Mucosa of gallbladder (tissue), 1 donor: ENCODE measurements at places on chromosomes 7 and 10. TPM values are rescaled to one million over a fixed set of nuclear protein-coding genes. Genes with fewer than 3 reads are reported as not detected.

DNA sequence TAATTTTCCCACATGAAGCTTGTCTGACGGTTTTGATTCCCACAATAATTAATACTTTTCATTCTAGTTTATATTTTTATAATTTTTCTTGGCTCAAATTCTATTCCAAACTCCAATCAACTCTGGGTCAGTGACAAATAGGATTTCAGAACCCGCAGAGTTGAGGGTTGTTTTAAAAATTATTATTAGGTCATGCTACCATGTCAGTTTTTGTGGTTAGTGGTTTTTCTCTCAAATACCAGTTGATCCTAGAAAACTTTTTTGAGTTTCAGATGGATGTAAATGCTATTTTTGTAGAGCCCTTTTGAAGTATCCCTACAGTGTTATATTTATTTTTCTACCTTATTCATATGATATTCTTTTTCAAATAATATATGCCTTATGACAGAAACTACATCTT is 237.4 kb downstream of the SEMA3D start:
- no peak for DNase-seq

GRCh38 chr10:98429320-98430072 is 14.5 kb upstream of the PYROXD2 start:
- no peak for DNase-seq

AASS gene
- total RNA-seq, result 25.1 TPM

CTTNBP2 gene
- total RNA-seq, result 10.6 TPM

DNA sequence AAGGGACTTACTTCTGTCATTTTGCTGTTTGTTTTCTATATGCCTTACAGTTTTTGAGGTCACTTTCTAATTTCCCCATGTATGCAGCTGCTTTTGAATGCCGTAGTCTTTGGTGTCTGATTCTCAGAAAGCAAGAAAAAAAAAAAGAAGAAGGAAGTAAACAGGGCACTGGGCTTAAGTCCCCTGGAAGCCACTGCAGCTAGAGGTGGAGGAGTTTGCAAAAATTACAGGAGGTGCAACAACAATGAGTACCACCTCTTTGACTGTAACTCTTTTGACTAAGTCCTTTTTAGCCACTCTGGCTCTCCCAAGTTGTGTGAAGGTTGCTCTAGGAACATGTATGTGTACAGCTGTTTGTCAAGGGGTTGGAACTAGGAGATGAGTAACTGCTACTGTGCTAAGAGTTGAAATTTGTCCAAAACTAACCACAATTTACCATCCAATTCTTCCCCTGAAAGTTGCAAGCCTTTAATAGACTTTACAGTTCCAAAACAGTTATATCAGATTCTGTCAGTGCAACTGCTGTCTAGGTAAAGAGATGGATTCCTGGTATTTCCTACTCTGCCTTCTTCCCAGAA is 588.0 kb upstream of the LRRN3 start:
- no peak for DNase-seq

DNA sequence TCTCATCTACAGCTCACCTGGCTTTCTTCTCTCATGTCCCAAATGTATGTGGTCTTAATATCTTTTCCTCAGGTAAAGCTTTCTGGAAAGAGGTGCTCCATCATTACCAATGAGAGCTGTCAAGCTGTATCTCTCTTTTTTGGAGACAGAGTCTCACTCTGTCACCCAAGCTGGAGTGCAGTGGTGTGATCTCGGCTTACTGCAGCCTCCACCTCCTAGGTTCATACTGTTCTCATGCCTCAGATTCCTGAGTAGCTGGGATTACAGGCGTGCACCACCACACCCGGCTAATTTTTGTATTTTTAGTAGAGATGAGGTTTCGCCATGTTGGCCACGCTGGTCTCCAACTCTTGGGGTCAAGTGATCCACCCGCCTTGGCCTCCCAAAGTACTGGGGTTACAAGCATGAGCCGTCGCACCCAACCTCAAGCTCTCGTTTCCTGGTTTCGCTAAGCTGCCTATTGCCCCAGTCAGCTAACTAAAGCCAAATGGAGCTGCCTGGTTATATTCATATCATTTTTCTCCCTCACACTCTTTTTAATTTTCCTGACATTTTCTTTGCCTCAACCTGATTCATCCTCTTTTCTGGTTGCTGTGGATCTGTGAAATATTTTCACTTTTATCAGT is 60.5 kb downstream of the SUFU start:
- no peak for DNase-seq

GIMAP4 gene
- 39.9 TPM for total RNA-seq

DNA sequence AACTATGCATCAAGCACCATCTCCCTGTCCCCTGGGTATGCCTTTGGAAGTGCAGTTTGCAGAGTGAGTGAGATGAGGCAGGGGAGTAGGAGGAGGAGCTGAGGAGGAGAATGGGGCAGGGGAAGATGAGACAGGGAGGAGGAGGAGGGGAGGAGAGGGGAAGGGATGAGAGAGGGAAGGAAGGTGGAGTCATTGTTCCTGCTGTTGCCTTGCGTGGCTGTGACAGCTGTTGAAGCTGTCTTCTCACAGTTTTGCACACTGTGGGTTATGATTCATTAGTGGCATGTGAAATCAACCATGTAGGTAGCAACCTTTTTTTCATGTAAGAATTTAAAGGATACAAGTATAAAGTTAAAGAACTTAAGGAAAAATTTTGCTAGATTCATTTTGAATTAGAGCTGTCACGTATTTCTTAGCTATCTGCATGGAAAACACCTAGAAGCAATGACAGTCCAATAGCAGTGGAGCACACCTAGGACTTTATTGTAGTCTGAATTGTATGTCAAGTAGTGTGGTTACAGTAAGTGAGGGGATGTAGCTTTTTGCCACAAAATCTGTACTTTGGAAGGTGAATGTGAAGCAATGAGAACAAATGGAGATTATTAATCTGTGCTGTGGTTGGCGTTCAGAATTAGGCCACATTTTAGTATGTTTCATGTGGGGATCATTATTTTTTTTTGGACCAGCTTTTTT is 21.7 kb downstream of the CCM2 start:
- no peak for DNase-seq

CXCL12 gene
- total RNA-seq, result 74.3 TPM

DNA sequence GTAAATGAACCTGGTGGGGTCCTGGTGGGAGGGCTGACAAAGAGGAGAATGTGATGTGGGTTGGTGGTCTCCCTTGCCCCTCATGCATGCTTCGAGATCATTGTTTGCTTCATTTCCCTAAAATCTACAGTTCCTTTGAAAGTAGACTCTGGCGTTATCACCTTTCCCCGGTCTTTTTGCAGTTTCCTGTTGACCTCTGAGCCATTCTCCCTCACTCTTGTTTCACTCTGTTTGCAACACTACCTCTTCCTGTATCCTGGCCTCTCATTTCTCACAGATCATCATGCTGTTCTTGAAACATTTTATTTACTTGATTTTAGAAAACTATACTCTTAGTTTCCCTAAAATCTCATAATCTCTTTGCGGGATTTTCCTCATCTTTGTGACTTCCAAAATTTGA is 179.8 kb downstream of the WNT2 start:
- no peak for DNase-seq

DNA sequence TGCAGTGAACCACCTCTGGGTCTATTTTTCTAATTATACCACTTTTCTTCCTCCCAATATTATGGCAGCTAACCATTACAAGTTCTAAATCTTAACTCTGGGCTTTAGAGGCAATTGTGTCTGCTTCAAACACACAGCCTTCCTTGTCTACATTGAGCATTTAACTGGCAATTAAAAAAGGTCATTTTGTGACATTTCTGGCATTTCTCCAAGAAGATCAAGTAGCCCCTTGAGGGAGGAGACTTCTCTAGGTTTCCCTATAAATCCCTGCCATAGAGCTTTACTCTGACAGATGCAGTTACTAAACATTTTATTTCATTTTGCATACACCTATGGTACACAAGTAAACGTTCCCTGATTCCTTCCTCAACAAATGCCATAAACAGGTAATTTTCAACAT is 33.4 kb upstream of the FAM133B start:
- no peak for DNase-seq

SPOCK2 gene
- total RNA-seq, result 250 TPM

CUEDC2 gene
- 63.2 TPM for total RNA-seq

INMT gene
- 18.8 TPM for total RNA-seq

- DNase-seq, result peak; percentile 88
Measured at GRCh38 chr10:133307776-133308420, 774 bp downstream of the TUBGCP2 start.

TEX36 gene
- total RNA-seq, result not detected

DNA sequence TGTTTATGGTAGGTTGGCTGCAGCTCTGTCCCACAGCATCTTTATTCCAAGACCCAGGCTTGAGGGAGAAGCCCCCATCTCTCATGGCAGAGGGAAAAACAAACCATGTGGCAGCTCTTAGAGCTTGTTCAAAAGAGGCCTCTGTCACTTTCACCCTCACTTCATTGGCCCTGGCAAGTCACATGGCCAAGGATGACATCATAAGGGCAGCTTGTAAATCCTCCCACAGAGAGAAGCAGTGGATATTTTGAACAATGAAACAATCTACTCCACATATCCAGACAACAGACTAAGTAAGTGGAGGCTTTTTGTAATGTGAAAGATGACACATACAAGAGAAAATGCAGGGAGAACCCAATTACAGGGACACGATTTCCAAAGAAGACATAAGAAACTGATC is 108.1 kb downstream of the GRID1 start:
- DNase-seq, result no peak

CPXM2 gene
- 7.6 TPM for total RNA-seq

DNA sequence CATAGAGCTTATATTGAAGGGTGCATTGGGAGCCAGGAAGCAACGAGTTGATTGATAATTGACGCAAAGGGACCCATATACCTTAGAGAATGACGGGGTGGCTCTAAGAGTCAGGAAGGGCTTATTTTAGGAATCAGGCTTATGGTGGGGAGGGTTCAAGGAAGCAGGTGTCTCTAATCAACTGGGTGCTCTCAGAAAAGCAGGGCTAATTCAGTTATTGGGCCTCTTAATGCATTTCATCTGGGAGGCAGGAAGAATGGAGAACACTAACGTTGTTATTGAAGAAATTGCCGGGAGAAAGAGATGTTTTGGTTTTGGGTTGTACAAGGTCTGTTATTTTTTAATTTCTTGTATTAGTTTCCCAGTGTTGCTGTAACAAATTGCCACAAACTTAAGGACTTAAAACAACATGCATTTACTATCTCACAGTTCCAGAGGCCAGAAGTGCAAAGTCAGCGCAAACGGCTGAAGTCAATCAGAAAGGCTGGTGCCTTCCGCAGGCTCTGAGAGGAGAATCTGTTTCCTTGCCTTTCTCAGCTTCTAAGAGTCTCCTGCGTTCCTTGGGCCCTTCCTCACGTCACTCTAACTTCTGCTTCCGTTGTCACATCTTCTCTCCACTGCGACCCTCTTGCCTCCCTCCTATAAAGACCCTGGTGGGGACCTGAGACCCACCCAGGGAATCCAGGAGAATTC is 328.4 kb upstream of the C7orf33 start:
- no peak for DNase-seq

DNA sequence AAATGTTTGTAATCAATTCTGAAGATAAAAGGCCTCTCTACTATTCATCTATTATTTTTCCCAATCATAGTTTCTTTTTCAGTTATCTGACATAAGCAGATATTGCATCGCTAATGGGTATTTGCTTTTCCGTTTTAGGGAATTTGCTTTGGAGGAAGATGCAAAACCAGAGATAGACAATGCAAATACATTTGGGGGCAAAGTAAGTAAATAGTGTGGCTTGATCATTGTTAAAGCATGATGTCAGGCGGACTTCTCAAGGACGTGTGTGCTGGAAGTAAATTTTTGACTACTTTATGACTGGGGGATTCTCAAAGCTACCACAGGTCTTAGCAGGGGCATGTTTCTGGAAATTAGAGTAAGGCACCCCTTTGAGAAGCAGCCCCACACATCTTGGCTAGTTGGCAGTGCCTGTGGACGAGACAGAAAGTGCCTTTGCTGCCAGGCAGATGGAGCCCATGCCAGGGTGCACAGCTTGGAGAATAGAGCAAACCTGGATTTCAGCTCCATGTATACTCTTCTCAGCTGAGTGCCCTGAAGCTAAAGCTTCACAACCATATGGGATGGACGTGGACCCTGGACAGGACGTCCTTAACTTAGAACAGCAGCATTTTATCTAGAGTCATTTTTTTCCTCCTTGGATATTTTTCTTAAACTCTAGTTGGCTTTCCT is 68.6 kb downstream of the SRI start:
- DNase-seq, result no peak

GRCh38 chr10:35056686-35057085 is 33.5 kb downstream of the CUL2 start:
- no peak for DNase-seq

GRCh38 chr7:51015581-51015980 is 232.9 kb upstream of the GRB10 start:
- no peak for DNase-seq

NT5C3A gene
- 45.6 TPM for total RNA-seq

GRCh38 chr10:86803156-86803555 is 46.7 kb downstream of the BMPR1A start:
- DNase-seq, result no peak
